ENCODE measurements at places on chromosomes 11 and 22.

GRCh38 chr22:21755851-21756284, 20.3 kb upstream of the YPEL1 start:
- no peak for DNase-seq

DNA sequence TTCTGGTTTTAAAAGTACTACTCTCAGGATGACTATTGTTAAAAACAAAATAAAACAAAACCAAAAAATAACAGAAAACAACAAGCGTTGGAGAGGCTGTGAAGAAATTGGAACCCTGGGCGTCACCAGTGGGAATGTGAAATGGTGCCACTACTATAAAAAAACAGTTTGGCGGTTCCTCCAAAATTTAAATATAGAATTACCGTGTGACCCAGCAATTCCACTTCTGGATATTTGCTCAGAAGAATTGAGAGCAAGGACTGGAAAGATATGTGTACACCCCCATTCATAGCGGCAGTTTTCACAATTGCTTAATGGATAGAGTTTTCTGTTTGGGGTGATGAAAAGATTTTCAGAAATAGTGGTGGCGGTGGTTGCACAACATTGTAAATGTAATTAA, 8.6 kb downstream of the APOA4 start:
- DNase-seq, result no peak

GRCh38 chr11:19347911-19348310, 107.2 kb upstream of the E2F8 start:
- no peak for DNase-seq

- DNase-seq, result no peak
These were observed 184.0 kb upstream of the GUCY1A2 start for GRCh38 chr11:107202241-107202640.

- no peak for DNase-seq
These were observed 120.8 kb upstream of the APOA1 start for GRCh38 chr11:116958246-116958645.

DNA sequence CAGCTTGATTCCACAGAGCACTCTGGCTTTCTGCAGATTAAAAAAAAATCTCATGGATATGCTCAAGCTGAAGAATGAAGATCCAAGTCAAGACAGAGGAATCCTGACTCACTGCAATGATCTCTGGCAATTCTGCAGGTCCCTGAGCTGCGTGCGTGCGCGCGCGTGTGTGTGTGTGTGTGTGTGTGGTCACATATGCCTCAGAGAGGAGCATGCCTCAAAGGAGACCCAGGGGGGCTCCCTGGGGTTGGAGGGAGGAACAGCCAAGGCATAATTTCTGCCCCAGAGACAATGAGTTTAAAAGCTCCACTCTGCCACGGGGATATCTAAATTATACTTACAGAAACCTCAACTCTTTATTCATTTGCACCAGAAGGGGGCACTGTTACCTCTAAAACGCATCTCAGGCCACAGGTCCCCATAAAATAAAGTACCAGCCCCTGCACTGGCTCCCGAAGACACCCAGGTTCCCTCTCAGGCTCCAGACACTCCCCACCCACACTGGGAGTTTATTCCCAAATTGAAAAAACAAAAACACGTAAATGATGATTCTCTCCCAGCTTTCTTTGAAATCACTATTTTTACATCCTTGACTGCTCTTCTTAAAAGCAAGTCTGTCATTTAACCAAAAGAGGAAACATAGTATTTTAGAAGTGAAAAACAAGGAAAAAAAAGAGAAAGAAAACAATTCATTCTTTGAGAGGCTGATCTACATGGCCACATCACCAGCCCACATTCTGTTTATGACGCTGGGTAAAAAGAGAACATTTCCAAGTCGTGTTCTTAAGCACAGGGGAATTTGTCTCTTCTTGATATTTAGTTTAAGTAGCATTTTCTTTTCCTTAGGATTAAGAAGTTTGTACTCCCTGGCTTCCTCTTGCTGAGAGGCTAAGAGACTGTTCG, 401.0 kb downstream of the LARGE1 start:
- DNase-seq, result peak; percentile 53
